ENCODE measurements at places on chromosomes 3 and 15. TPM values are rescaled to one million over a fixed set of nuclear protein-coding genes. Genes with fewer than 3 reads are reported as not detected.

The RLBP1 gene
- total RNA-seq, result 0.13 TPM

The TMEM212 gene
- not detected for total RNA-seq

The EFHB gene
- total RNA-seq, result 1.0 TPM

The GOLGA8T gene
- 1.7 TPM for total RNA-seq

The INSYN1 gene
- total RNA-seq, result 1.9 TPM

The LSAMP gene
- total RNA-seq, result 0.14 TPM

The CYP8B1 gene
- total RNA-seq, result not detected

The MRPL46 gene
- 51.7 TPM for total RNA-seq

The SCN11A gene
- total RNA-seq, result not detected

The PEX11A gene
- 8.6 TPM for total RNA-seq

The PFKFB4 gene
- total RNA-seq, result 10.6 TPM

The ANKUB1 gene
- total RNA-seq, result not detected

The PATL2 gene
- 0.16 TPM for total RNA-seq

The ISG20 gene
- total RNA-seq, result 33.0 TPM

The DPPA2 gene
- not detected for total RNA-seq

The CERS3 gene
- total RNA-seq, result not detected

The RFTN1 gene
- 3.5 TPM for total RNA-seq

The ARPP21 gene
- 0.08 TPM for total RNA-seq

The TRIM42 gene
- not detected for total RNA-seq

The ACP3 gene
- total RNA-seq, result 0.10 TPM

The GABRA5 gene
- total RNA-seq, result 104 TPM

The KNG1 gene
- not detected for total RNA-seq

The LRRC31 gene
- total RNA-seq, result not detected

The TMEM207 gene
- not detected for total RNA-seq

The NR1I2 gene
- total RNA-seq, result not detected

The RAD51 gene
- 20.1 TPM for total RNA-seq

The GPR160 gene
- total RNA-seq, result 1.9 TPM

The PLEKHO2 gene
- total RNA-seq, result 6.9 TPM

The TMC3 gene
- total RNA-seq, result not detected
